T-cell (primary cell): ENCODE measurements at places on chromosomes 6 and 20.

DNA sequence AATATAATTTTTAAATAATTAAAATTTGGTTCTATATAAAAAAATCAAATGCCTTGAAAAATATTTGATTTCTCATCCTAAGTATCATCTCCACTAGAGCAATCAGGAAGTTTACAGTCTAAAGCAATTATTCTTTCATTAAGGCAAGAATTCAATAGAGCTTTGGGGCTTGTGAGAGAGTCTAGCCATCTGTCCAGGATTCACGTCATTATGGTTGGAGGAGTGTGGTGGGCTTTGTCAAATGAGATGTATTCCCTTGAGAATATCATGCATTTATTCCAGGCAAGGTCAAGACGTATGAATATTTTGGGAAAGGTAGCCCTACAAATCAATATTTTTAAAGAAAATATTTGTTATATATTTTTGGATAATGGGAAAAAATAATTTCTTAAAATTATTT, 132.4 kb downstream of the ELOVL4 start:
- DNase-seq = no peak

DNA sequence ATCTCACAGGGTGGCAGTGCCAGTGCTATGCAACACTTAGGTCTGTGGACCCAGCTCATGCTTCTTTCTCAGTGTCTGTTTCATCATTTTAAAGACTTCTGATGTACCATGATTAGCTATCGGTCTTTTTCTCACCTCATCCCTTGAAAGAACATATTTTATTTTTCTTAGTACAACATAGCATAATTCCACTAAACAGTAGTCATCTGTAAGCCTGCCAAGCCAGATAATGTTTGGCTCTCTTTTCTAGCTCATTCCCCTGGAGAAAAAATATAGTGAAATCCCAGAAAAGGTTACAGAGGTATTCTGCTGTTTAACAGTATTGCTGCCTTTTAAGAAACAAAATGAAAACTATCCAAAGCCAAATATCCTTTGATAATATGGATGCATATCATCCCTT, 177.0 kb upstream of the MMS22L start:
- DNase-seq = no peak

DNA sequence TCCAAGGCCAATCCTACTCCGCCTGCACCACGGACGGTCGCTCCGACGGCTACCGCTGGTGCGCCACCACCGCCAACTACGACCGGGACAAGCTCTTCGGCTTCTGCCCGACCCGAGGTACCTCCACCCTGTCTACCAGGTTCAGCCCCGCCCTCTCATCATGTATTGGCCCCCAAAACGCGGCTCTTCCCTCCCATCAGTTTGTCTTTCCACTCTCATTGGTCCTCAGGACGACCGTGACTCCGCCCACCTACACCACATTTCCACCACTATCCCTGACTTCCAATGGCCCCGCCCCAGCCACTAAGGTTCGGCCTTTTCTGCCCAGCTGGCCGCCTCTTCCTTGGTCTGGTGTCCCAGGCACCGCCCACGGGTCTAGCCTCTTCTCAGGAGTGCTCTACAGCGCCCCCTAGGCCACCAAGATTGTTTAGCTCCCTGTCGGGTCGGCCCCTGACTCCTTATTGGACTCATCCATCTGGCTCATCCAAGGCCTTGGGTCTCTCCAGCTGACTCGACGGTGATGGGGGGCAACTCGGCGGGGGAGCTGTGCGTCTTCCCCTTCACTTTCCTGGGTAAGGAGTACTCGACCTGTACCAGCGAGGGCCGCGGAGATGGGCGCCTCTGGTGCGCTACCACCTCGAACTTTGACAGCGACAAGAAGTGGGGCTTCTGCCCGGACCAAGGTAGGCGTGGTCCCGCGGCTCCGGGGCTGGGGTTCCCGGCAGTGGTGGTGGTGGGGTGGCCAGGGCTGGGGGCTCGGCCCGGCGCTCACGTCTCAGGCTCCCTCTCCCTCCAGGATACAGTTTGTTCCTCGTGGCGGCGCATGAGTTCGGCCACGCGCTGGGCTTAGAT, 3.1 kb downstream of the MMP9 start:
- DNase-seq = no peak

GRCh38 chr6:101640131-101640530, 246.6 kb downstream of the GRIK2 start:
- no peak for DNase-seq

- DNase-seq = no peak
Measured at GRCh38 chr6:144131248-144131709, 19.0 kb upstream of the STX11 start.

- no peak for DNase-seq
Measured at GRCh38 chr6:167937301-167937700, 60.2 kb upstream of the KIF25 start.

GRCh38 chr6:160063771-160064413, 57.7 kb upstream of the SLC22A1 start:
- DNase-seq = no peak

DNA sequence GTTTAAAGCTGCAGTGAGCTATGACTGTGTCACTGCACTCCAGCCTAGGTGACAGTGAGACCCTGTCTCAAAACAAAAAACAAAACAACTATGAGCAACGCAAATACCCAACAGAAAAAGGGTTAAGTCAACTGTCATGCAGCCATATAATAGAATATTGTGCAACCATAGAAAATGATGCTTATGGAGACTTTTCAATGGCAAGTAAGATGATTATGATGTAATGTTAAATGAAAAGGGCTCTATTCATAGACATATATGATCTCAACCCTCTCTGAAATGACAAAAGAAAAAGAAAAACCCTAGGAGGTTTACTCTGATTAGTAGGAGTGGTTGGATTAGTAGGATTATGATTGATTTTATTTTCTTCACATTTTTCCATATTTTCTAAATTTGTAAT, 41.3 kb upstream of the TBC1D7 start:
- no peak for DNase-seq
